ENCODE measurements at places on chromosomes 7 and 10.

DNA sequence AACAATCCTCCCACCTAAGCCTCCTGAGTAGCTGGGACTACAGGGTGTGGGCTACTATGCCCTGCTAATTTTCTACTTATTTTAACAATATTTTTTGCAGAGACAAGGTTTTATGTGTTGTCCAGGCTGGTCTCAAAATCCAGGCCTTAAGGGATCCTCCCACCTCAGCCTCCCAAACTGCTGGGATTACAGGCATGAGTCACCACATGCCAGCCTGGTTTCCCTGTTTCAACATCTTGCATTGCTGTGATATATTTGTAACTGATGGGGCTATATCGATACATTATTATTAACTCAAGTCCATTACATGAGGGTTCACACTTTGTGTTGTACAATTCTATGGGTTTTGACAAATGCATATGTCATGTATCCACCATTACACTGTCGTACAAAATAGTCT is 41.9 kb upstream of the OGDHL start:
- no peak for DNase-seq

DNA sequence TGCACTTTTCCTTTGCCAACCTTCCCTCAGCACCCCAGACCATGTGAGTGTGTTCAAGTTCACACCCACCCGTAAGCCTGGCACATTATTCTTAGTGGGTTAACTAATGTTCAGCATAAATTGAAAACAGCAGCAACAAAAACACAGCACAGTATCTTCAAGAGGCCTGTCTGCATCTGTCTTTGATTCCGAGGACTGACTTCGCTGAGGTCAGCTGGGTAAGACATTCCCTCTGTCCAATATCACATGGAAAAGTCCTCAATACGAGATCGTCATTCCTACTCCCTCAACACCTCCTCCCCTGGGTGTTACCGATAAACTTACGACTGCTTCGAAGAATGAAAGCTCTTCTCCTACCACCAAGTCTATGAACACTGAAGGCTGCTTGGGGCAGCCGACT is 218.8 kb downstream of the SFMBT2 start:
- no peak for DNase-seq

DNA sequence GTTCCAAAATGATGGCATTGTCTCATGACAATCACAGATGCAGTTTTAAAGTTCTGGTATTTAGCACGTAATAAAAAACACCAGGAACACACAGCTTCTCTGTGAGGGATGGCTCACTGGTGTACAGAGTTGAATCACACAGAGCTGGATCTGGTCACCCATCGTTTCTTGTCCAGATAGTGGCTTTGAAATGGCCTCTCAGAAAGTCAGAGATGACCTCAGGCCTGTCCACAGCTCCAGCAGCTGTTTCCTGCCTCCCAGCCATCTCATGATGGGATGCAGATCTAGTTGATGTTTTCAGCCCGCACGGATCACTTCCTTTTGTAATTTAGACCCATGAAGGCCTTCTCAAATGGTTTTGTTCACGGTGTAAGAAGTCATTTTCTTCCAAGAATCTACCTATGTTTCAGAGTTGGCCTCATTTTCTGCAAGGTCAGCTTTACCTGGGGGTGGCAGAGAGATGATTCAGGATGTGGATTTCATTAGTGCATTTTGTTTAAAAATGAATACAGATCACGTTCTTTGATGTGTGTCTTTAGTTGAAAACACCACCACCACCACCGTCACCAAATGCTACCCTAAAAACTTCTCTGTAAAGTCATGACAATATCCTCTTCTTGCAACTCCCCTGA is 166.2 kb downstream of the SNX10 start:
- DNase-seq: no peak

- no peak for DNase-seq
These were observed 103.7 kb downstream of the PLXNA4 start for GRCh38 chr7:132472463-132473120.

DNA sequence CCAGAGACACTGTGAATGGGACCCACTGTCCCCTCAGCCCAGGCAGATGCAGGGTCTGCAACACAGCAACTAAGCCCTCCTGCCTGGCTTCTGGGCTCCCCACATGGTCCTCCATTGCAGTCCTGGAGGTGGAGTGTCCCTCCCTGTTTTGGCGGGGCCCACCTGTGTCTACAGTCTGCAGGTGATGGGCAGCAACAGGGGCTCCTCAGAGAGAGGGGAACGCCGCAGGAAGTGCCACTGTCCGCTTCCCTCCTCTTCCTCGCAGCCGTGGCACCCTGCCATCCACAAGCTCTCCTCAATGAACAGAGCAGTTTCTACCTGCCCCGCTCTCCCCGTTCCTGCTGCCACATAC is 9.3 kb downstream of the CAMK2G start:
- no peak for DNase-seq

DNA sequence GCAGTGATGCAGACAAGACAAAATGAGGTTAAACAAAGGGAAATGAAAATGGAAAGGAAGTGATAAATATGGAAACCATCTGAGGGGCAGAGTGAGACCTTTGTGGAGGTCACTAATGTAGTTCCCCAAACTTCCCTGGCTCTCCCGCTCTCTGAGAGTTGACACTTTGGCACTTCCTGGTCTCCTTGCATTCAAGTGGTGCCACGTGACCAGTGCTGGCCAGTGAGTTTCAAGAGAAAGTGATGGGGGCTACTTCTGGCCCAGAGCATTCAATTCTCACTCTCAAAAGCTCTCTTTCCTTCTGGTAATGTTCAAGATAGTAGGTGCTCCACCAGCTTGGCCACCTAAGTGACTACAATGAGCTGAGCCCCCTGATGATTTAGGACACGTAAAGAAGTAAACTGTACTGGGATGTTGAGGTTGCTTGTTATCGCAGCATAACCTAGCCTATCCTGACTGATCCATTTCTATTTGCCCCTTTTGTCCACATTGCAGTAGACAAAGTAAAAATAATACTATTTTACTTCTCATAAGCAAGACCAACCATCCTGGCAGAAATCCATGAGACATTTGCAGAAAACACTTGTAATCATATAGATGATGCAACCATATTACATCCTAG is 242.0 kb upstream of the YAE1 start:
- DNase-seq: no peak

Data from CD8-positive, alpha-beta memory T cell (primary cell).